Iris pigment epithelial cell (primary cell): ENCODE measurements at places on chromosomes 3 and 15.

DNA sequence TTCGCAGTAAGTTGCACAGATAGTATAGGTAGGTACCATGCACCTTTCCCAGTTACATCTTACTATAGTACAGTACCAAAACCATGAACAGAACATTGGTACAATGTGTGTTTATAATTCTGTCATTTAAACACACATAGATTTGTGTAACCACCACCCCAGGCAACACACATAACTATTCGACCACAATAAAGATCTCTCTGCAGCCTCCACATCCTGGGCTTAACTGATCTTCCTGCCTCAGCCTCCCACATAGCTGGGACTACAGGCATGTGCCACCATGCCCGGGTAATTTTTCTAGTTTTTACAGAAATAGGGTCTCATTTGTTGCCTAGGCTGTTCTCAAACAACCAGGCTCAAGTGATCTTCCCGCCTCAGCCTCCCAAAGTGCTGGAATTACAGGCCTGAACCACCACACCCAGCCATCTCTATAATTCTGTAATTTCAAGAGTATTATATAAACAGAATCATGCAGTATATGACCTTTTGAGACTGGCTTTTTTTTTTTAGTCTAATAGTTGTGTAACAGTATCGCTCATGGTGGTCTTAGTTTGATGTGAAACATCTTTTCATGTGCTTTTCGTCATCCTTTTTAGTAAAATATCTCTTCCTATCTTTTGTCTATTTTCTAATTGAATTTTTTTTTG is 13.3 kb upstream of the TMF1 start:
- peak; percentile 16 for DNase-seq

GRCh38 chr15:72998226-72998625 is 54.0 kb upstream of the NEO1 start:
- no peak for DNase-seq

- DNase-seq, result no peak
Measured at GRCh38 chr15:39199076-39199475, 381.8 kb upstream of the THBS1 start.

DNA sequence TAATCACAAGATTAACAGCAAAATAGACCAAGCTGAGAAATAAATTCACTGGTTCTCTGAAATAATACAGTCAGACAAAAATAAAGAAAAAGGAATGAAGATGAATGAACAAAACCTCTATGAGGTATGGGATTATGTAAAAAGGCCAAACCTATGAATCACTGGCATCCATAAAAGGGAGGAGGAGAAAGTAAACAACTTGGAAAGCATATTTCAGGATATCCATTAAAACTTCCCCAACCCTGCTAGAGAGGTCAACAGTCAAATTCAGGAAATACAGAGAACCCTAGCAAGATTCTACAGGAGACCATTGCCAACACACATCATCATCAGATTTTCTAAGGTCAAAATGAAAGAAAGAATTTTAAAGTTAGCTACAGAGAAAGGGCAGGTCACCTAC is 649.7 kb upstream of the CBLB start:
- peak; percentile 56 for DNase-seq

DNA sequence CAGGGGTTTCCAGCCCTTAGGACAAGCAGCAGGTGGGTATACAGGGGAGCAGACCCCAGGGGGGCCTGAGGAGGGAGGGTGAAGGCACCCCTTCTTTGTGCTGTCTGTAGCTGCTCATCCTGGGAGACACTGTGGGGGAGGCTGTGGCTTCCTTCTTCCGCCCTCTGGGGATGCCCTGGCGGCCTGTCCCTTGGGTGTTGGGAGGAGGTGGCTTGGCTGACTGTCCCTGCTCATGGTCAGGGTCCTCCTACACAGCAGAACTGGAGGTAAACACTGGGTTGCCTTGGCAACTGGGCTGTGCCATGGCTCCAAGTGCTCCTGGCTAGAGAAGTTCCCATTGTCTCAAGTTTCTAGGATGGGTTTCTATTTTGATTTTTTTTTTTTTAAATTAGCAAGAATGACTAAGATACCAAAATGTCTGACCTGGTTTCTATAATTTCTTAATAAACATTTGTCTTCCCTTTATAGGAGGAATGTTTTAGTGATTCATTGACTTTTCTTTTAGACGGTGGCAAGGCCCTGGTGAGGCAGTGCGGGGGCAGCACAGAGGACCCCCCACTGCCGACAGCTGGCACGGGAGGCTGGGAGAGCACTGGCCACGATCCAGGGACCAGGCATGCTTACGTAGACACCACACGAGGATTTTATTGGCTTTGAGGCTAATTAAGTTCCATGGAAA is 12.4 kb downstream of the KLF13 start:
- peak; percentile 62 for DNase-seq

DNA sequence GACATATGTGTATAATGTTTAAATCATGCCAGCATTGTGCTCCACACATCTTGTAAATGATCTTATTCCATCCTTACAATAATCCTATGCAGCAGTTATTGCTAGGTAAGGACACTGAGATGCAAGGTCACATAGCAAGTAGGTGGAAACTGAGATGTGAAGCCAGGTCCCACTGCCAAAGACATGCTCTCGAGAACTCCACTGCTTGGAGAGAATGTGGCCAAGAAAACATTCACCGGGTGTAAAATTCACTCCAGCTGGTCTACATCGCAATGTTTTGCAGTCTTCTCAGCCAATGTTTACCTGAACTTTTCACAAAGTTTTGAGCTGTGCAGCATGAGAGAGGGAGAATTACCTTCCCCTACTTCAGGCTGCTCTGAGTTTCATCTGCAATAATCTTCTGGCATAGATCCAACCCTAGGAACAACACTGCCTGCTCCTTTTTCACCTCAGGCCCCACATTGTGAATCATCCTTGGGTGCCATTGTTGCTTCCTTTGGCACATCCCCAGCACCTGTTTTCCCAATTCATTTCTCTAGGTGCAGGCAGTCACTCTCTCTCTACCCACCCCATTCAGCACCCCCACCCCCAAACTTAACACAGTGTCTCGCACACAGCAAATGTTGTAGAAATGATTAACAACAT is 53.5 kb upstream of the PRTG start:
- peak; percentile 46 for DNase-seq

GRCh38 chr3:81612768-81613167 is 148.7 kb downstream of the GBE1 start:
- DNase-seq, result no peak

DNA sequence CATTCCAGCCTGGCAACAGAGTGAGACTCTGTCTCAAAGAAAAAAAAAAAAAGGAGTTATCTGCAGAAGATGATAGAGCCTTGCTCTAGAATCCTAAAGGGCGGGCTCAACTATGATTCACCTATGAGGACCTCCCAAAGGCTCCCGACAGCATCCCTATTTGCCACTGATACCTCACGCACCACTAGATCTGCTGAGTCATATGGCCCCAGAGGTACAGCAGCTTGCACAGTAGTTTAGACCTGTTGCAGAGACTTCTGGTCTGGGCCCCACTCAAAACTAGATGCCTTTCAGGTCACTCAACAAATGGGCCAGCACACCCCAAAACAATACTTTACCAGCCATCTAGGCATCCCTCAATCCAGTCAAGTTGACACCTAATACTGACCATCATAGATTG is 38.1 kb upstream of the PTX3 start:
- no peak for DNase-seq

DNA sequence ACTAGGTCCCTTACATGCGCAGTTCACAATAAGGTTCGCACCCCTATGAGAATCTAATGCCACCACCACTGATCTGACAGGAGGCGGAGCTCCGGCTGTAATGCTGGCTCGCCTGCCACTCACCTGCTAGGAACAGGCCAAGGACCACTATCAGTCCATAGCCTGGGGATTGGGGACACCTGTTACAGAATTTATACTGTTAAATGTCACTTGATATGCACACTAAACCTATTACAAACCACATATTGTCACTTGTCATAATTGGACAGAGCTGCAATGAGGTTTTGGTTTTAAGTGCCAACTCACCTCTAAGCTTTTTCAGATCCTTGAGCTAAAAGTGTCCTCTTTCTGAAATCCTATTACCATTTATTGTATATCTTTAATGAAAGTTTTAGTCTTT is 507.9 kb upstream of the TPRG1 start:
- DNase-seq, result no peak

DNA sequence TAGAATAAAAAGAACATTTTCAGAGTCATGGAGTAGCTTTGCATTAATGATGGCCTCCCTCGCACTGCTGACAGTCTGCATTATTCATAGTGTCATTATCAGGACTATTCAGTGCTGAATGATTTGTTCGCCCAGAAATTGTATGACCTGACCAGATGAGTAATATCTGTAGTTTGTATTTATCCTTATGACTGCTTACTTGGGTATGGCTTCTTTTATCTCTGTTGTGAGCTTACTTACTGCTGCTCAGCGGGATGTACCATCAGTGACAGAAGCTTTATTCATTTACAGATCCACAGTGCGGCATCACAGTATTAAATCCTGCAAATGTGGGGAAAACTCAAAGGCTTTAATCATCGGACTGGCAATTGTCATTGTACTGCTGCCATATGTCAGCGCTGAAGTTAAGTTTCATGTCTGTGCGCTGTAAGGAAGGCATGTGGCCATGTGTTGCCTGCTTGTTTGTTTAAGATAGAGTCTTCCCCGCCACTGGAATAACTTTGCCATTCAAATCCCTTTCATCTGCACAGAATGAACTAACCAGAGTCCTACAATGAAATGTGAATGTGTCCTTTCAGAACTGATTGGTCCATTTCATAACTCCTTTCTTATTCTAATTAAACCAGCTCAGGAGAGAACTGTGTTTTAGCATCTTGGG is 262.2 kb downstream of the CHL1 start:
- no peak for DNase-seq

DNA sequence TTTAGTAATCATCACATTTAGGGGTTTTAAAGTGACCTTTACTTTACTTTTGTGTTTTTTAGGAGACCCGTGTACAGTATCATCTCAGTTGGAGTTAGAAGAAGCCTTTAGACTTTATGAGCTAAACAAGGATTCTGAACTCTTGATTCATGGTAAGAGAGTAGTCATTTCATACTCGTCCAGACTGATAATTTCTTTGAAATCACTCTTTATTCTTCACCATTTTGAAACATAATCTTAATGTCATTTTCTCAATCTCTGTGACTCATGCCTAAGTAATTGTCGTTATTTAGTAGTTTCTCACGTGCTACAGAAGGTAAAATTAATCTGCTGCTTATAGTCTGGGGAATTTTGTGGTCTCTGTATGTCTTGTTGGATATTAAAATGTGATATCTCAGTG is 37.7 kb downstream of the PRKCI start:
- no peak for DNase-seq

DNA sequence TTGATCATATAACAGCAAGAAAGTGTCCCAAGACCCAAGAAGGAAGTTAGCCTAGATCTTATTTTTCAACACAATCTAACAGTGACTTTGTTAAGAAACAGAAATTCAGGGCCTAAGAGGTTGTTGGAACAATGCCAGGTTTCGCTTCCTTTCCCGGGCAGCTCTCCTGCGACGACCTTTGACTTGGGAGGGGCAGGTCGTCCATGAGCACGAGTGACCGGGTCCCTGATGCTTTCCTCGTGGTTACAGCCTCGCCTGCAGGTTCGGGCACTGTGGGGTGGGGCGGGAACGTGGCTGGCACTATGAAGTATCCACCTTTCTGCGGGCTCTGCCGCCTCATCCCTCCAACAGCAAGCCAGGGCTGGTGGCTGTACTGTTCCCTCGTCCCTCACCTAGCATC is 90.1 kb upstream of the RGMA start:
- DNase-seq, result no peak

- DNase-seq, result no peak
Measured at GRCh38 chr3:157810924-157811718, 295.1 kb downstream of the SHOX2 start.

GRCh38 chr15:42577514-42578031 is 2.2 kb downstream of the STARD9 start:
- peak; percentile 60 for DNase-seq

- DNase-seq, result no peak
Measured at GRCh38 chr15:100517846-100518245, 10.9 kb downstream of the CERS3 start.

DNA sequence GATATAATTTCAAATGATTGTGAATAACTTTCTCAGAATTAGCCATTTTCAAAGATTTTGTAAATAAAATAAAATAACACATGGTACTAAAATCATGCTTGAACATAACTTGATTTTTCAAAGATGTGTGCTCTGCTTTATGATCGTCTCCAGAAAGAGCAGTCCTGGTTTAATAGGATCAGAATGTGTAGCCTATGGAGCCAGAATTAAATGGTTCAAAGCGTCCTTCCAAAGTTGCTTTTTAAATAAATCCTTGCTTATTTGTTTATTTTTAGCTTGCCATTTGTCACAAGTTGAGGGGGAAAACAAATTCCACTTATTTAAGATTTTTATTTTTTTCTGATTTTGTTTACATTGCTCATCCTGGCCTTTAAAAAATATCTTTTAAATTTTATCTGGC is 123.7 kb upstream of the SPRED1 start:
- no peak for DNase-seq

GRCh38 chr3:47404955-47405790 is 24.4 kb downstream of the PTPN23 start:
- peak; percentile 50 for DNase-seq

DNA sequence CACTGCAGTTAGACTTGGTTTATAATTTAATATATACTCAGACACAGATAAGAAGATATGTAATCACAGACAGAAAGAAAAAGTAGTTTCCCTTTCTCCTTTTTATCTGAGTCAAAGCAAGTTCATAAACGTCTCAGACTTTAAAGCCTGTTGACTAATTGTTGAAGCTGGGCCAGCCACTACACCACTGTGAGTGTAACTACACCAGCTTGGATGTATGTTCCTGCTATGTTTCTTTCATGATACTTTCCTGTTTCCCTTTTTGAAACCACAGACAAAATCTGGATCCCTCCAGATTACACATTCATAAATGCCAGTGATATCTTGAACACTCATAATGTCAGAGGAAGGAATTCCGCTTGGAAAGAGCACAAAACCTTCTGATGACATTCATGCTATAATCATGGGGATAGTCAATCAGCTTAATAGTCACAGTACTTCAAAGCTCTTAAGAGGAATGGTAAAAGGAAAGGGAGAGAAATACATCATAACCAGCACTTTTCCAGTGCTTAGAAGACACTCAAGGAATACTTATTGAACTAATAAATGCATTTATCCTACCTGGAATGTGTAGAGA is 32.0 kb downstream of the KCNMB2 start:
- DNase-seq, result peak; percentile 1

GRCh38 chr3:111210003-111210711 is 138.5 kb downstream of the NECTIN3 start:
- DNase-seq, result peak; percentile 91

GRCh38 chr15:99614749-99615288 is 49.0 kb downstream of the MEF2A start:
- no peak for DNase-seq

- no peak for DNase-seq
Measured at GRCh38 chr3:64215559-64215958, 9.7 kb downstream of the PRICKLE2 start.

DNA sequence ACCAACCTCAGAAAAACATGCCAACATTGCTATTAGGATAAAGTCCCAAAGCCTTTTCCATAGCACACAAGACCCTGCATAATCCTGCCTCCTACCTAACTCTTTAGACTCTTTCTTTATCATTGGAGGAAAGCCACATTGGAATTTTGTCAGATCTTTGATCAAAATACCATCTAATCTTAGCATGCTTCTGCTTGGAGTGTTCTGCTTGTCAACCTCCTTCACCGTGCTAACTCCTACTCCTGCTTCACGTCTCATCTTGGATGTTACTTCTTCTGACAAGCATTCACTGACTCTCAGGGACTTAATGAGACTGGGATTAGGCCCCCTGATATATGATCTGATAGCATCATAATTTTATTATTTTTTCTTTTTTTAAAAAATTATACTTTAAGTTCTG is 7.4 kb upstream of the GLCE start:
- DNase-seq, result no peak
